ENCODE measurements at places on chromosomes 3 and 15.

DNA sequence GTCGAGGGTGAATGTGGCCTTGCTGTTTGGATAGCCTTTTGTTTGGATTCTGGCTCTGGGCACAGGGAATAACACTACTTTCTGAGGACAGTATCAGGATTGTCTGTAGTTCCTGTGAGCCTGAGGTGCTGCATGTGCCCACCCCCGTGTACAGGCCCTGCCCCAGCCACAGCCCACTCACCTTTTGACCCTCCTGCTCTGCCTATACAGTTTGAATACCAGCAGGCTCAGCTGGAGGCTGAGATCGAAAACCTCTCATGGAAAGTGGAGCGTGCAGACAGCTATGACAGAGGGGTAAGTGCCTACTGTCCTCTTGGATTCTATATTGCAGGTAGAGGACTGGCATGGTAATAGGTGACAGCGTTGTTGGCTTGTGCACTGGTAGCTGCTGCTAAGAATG lies 7.4 kb upstream of the P4HTM start:
- DNase-seq, result no peak

GRCh38 chr15:63073497-63074172 lies 31.1 kb downstream of the TPM1 start:
- no peak for DNase-seq

- DNase-seq, result no peak
Observed at GRCh38 chr3:195241592-195242355, 29.2 kb downstream of the XXYLT1 start.

DNA sequence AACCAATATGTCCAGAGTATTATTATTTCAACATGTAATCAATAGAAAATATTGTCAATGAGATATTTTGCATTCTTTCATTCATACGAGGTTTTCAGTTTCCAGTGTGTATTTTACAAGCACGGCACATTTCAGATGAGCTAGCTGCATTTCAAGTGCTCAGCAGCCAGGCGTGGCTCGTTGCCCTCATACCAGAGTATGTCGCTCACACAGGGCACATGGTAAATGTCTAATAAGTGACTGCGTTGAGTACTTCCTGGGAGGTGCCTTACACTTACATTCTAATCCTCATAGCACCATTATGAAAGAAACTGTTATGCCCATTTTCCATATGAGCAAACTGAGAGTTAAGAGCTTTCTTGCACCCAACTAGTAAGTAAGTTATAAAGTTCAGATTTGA lies 47.4 kb downstream of the TMEM266 start:
- DNase-seq, result no peak

DNA sequence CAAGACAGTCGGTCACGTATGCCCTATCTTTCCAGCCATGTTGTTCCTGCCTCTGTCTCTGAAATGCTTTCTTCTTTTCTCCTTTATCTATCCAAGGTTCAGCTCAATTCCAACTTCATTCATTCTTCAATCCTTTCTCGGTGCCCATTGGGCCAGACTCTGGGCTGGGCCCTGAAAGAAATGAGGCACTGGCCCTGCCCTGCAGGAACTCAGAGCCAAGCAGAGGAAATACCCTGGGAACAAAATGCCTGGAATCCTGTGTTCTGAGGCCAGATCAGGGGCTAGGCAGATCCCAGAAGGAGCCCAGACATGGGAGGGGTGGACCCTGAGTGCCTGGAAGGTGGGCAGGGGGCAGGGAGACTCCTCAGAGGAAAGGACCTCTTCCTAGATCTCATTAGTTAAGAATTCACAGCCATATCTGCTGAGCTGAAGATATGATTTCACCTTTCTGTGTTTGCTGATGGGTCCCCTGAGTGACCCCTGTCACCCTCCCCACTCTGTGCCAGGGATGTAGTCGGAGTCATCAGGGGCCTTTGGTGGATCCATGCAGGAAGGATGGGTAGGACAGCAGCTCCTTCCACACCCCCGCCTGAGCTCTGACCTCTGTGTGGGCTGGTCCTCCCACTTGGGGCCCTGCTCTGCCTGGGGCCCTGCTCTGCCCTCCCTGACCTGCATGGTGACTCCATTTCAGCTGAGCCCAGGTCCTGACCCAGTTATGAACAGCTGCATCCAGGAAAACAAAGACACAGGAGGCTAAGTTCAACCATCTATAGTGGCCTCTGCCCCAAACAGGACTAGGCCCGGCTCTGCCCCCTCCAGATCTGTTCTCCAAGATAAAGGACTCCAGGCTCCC lies 5.3 kb upstream of the DAPK2 start:
- no peak for DNase-seq

DNA sequence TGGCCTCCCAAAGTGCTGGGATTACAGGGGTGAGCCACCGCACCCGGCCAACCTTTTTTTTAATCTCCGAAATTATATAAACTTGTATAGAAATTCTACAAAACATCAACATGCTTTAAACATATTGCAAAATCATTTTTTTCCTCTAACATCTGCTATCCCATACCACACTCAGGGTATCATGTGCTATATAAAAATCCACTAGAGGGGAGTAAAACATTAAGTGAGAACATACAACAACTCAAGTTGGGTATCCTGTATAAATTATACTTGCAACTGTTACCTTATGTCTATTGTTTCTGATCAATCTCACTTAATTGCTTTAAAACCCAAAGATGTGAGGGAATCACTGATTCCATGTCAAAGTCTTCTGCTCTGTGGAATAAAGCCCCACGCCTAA lies 71.9 kb upstream of the FBN1 start:
- no peak for DNase-seq

DNA sequence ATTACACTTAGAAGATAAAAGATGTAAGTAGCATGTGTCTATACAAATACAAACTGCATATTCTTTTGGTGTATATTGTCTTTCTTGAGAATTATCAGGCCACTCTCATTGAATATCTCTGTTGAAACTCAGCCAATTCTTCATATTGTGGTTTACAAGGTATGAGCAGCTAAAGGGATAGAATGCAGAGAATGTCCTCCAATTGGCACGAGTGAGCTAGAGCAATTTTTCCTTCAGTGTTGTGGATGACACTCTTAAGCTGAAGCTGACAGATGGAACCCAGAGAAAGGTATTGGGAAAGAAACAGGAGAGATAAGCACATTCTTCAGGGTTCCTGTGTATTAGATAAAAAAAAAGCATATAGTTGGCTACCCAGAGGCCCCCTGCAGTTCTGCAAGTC lies 453.1 kb downstream of the EPHA3 start:
- no peak for DNase-seq

GRCh38 chr3:160968761-160969160 lies 136.4 kb downstream of the B3GALNT1 start:
- no peak for DNase-seq

- no peak for DNase-seq
Observed at GRCh38 chr3:117543521-117543920, 833.9 kb downstream of the TUSC7 start.

GRCh38 chr15:66923438-66923881 lies 141.9 kb upstream of the SMAD3 start:
- no peak for DNase-seq

DNA sequence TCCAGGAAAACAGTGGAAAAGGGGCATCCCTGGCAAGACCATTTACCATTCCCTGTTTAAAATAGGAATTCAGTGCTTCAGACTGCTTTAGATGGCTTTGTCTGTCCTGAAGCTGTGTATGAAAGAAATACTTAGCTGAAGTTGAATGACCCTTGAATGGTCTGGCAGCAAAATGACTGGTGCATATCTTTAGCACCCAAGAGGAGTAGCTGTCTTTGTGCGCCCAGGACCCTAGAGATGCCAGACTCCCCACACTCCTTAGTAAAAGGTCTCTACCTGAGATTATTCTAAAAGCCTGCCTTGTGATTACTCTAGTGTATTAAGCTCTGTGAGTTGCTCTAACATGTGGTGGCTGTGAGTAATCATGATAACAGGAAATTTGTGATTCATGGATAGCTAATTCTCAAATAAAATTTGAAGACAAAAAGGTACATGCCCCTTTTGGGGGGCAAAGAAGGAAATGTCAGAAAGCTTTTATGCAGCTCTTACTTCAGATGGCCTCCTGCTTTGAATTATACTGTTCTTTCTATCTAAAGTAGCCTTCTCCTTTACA lies 3.2 kb downstream of the MAPKBP1 start:
- no peak for DNase-seq

DNA sequence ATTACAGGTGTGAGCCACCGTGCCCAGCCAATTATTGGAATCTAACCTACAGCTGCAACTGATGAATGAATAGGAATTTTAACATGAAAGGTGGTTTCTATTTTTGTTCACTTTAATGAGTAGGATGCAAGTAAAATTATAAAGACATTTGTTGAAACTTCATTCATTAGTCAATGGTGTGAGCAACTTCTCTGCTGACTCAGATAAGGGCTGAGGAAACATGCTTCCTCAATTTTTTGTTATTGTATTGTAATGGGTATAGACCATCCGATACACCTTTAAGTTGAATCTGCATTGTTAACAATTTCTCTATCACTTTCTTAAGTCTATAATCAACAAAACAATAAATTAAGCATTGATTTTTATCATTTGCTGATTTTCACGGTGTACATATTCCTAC lies 127.8 kb downstream of the STAG1 start:
- no peak for DNase-seq

DNA sequence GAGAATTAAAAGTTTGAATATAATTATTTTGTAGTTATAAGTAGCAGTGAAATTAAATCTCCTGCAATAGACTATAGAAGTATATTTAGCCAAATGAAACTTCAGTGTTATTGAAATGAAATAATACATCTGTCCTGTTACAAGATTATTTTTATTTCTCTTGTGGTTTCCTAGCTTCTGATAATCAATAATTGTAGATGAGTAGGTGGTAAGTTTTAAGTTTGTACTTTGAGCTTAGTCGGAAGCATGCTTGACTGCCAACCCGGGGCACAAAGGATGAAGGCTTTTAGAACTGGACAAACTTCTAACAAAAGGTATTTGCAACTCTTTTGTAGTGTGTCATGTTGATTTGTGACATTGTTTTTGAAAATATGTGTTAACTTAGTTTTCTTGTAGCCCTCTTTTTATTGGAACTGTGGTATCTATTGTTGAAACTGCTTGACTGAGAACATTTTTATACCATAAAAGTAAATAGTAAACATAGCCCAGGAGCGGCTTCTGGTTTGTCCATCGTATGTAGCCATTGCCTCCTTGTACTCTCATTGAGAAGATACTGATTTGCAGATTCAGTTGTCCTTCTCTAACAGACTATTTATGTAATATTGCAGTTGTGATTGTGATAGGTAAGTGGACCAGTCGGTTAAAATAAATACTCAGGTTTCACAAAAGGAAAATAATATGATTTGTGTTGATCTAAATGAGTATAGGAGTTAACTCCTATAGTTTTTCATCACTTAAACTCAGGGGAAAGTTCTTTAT lies 2.9 kb downstream of the CTNNB1 start:
- no peak for DNase-seq

- DNase-seq, result no peak
Observed at GRCh38 chr3:134610432-134611385, 40.1 kb downstream of the KY start.

- DNase-seq, result no peak
Observed at GRCh38 chr3:55816794-55817576, 329.9 kb upstream of the WNT5A start.

- no peak for DNase-seq
Observed at GRCh38 chr3:154247806-154248415, 76.4 kb downstream of the DHX36 start.

GRCh38 chr3:77329116-77329515 lies 289.2 kb downstream of the ROBO2 start:
- DNase-seq, result no peak

- DNase-seq, result no peak
Observed at GRCh38 chr15:90047956-90048575, 46.9 kb downstream of the ZNF710 start.

- DNase-seq, result no peak
Observed at GRCh38 chr15:68418611-68419161, 13.3 kb downstream of the ITGA11 start.

- no peak for DNase-seq
Observed at GRCh38 chr3:107966276-107966675, 124.6 kb downstream of the CD47 start.

GRCh38 chr3:60140160-60140559 lies 1090.3 kb upstream of the CFAP20DC start:
- no peak for DNase-seq

- no peak for DNase-seq
Observed at GRCh38 chr15:33888176-33888575, 80.1 kb upstream of the CHRM5 start.

GRCh38 chr15:65028338-65028737 lies 1.1 kb downstream of the MTFMT start:
- no peak for DNase-seq

- no peak for DNase-seq
Observed at GRCh38 chr3:17655743-17656142, 86.7 kb downstream of the TBC1D5 start.

DNA sequence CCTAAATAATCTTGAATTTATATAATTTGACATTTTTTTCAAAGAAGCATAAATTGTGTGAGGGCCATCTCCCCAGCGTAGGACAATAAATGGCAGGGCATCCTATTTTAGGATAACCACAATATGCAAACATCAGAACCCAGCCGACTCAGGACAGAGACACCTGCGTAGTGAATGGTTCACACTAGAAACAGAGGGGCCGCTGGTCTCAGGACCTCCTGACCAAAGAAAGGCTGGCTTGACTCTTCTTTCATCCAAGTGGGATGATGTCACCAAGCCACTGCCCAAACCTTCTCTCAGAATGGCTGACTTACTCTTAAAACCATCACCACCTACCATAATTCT lies 162.1 kb downstream of the FOXP1 start:
- DNase-seq, result no peak

- DNase-seq, result peak; percentile 3
Observed at GRCh38 chr15:63466378-63467192, 37.8 kb upstream of the USP3 start.

DNA sequence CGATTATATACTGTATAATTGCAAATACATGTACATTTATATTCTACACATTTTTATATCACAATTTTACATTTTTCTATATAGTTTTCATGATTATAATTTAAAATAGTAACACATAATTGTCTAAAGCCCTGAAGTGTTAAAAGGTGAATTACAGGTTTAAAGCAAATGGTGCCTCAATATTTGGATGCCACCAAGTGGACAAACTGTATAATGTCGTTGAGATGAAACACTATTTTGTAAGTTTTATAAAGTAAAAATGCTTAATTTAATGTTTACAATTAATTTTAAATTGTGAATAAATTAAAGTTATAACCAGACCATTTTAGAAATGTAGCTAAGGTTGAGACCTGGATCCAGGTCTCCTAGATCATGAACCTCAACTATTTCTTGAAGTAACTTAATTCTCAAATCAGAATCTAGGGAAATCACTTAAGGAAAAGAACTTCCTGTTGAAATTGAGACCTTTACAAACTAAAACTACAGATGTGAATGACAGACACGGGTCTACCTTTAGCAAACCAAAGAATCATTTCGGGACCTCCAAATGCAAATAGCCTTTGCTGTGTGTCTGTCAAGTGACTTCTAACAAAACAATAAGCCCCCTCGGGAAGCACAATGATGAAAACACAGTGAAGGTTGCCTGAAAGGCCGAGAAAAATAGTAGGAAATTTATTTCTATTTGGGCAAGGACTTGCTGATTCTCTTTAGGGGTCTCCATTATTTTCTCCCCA lies 37.8 kb downstream of the EHHADH start:
- no peak for DNase-seq

- DNase-seq, result no peak
Observed at GRCh38 chr15:49045751-49046219, 461 bp downstream of the SECISBP2L start.

- no peak for DNase-seq
Observed at GRCh38 chr3:134992180-134992579, 197.1 kb downstream of the EPHB1 start.

All from stimulated activated CD8-positive, alpha-beta memory T cell treated with anti-CD3 and anti-CD28 coated beads, Interleukin-2, amount 100 ng/mL, for 1 hour (primary cell).